Sigmoid colon (tissue), 7 donors: ENCODE measurements at places on chromosomes 6 and 20. TPM values are rescaled to one million over a fixed set of nuclear protein-coding genes. Genes with fewer than 3 reads are reported as not detected.

The ULBP1 gene
- total RNA-seq = not detected

The GABRR1 gene
- total RNA-seq = not detected

The UBE2C gene
- total RNA-seq = not detected

The TRIM31 gene
- 2.2 TPM for total RNA-seq

The TMEM151B gene
- 0.81 TPM for total RNA-seq

The EHMT2 gene
- 34.3 TPM for total RNA-seq
